ENCODE measurements at places on chromosomes 1 and 21. TPM values are rescaled to one million over a fixed set of nuclear protein-coding genes. Genes with fewer than 3 reads are reported as not detected.

DNA sequence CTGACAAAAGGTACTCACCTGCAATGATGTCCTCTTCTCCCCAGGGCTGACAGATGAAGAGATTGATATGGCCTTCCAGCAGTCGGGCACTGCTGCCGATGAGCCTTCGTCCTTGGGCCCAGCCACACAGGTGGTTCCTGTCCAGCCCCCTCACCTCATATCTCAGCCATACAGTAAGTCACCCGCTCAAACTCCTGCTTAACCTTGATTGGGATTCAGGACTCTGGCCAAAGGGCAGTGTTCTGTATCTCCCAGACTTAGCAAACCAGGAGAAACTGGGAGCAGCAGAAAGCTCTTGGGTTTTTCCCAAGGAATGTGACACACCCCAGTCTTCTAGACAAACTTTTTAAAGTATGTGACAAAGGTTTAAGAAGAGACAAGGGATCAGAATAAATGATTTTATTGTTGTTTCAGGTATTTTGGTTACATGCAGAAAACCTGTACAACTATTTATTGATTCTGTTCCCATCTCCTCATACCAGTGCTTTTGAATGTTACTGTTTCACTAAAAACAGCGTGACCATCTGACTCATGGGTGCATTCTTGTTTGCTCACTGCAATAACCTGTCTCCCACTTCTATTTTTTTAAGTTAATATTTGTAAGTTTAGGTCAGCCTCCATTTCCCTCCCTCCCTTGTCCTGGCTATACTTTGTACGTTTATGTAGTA is 124.6 kb downstream of the PEX14 start:
- DNase-seq: no peak

- no peak for DNase-seq
Measured at GRCh38 chr1:111463029-111463683, 10.6 kb upstream of the C1orf162 start.

GRCh38 chr1:192256674-192257334 is 60.0 kb upstream of the RGS21 start:
- DNase-seq: peak; percentile 75

DNA sequence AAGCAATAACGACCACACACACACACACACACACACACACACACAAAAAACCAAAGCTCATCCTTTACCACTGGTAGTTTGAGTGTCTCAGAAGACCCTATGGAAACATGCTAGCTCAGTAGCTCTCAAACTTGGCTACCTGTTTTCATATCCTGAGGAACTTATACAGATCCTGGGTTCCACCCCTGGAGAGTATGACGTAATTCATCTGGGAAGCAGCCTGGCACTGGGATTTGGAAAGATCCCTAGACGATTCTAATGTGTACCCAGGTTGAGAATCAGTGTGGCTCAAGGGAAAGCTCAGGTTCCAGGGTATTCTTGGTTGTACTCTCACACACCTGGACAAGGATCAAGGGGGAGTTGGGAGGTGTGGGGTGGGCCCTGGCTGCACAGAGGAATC is 85.9 kb downstream of the SELENOF start:
- no peak for DNase-seq

- no peak for DNase-seq
Measured at GRCh38 chr21:34959607-34960006, 89.5 kb downstream of the RUNX1 start.

DNA sequence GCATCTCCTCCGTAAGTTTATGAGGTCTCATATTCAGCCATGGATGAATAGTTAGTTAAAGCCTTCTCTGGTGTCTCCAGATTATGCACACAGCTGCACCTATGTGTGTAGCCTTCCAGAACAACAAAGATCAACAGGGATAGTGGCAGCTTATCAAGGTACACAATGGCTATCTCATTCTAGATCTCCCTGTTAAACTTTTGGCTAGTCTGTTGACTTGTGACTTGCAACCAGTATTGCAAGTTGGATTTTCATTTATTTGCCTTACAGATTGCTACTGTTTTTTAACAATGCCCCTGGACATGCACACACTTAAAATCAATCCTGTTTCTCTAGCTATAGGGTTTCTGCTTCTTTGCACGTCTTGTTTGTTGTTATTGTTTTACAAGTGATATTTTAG is 363.2 kb downstream of the OMA1 start:
- no peak for DNase-seq

DNA sequence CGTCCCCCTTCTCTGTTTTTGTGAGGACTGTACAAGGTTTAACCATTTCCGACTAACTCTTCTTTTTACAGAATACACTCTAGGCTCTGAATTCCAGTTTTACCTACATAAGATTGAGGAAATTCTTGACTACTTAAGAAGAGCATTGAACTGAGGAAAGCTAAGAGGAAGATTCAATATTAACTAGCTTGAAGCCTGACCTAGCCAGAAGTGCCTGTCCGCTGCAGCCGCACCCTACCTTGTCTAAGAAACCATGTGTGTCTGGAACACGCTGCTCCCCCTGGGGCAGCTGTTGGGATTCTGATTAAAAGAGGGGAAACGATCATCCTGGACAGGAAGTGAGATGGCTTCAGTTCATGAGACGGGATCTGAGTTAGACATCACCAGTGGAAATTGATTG is 28.9 kb downstream of the CA6 start:
- peak; percentile 24 for DNase-seq

- DNase-seq: no peak
Measured at GRCh38 chr1:116943438-116943837, 33.7 kb downstream of the PTGFRN start.

GRCh38 chr1:27122652-27123051 is 32.3 kb downstream of the SLC9A1 start:
- DNase-seq: peak; percentile 83

Gene ELAVL4
- not detected for polyA plus RNA-seq

- no peak for DNase-seq
Measured at GRCh38 chr1:109929170-109929569, 18.5 kb downstream of the CSF1 start.

DNA sequence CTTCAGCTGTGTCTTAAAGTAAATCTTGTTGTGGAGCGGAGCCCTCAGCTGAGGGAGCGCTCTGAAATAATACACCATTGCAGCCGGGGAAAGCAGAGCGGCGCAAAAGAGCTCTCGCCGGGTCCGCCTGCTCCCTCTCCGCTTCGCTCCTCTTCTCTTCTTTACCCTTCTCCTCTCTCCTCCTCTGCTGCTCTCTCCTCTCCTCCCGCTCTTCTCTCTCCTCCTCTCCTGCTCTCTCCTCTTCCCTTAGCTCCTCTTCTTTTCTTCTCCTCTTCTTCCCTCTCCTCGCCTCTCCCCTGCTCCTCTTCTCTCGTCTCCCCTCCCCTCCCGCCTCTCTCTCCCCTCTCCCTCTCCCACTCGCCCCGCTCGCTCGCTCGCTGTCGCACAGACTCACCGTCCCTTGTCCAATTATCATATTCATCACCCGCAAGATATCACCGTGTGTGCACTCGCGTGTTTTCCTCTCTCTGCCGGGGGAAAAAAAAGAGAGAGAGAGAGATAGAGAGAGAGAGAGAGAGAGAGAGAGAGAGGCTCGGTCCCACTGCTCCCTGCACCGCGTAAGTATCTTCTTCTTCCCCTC is at the start of gene PROX1:
Gene PROX1 (plus strand): TSS at position 47 of the 580 bp plus-strand sequence. CDS start 8,563 bp downstream, outside the sequence.
- DNase-seq: no peak

DNA sequence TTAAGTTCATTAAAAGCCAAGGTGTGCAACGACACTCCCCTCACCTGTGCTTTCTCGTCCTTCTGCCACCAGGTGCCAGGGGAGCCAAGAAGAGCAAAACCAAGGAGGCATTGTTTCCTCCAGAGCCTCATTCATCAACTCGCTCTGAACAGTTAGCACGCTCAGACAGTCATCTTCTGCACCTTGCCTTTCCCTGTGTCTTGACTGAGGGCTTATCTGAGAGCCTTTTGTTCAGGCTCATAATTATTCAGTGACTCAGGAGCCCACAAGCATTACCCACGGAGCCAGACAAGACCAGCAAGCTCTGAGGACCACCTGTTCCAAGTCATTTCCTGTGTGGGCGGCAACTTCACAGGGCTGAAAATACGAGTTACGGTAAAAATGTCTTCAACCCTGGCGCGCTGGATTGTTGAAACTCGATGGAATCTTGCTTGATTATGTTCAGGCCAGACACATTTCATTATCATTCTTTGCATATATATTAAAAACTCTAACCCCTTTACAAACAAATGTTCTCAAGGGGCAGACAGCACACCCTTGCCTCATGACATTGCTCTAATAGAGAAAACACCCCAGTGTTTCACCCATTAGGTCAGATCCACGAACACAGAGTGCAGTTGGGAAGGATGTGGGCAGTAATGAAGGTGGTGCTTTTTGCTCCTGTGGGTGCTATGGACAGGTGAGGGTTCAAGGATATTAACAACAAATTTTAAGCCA is 89.7 kb upstream of the RUNX1 start:
- DNase-seq: no peak

DNA sequence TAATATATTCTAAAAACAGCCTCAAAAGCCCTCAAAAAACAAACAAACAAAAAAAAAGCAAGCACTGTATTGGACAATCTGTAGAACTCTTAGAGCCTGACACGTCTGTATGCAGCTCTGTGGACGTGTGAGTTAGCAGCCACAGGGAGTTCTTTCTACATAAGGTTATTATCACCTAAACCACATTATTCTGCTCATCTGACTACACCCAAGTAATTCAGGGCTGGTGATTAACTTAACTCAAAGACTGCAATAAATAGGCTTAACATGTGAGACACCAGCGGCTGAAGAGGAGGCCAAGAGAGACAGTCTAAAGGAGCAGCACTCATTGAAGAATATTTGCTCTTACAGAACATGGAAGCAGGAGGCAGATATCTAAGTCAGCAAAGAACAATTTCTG is 316.0 kb downstream of the VAV3 start:
- DNase-seq: no peak

DNA sequence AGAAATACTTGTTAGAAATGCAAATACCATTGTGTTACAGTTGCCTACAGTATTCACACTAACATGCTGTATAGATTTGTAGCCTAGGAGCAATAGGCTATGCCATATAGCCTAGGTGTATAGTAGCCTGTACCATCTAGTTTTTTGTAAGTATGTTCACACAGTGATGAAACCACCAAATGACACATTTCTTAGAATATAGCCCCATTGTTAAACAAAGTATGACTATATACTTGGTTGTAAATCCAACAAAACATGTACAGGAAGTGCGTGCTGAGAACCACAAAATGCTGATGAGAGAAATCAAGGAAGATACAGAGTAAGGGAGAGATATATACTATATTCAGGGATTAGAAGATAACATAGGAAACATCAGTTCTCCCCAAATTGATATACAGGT is 92.2 kb downstream of the POU2F1 start:
- no peak for DNase-seq

DNA sequence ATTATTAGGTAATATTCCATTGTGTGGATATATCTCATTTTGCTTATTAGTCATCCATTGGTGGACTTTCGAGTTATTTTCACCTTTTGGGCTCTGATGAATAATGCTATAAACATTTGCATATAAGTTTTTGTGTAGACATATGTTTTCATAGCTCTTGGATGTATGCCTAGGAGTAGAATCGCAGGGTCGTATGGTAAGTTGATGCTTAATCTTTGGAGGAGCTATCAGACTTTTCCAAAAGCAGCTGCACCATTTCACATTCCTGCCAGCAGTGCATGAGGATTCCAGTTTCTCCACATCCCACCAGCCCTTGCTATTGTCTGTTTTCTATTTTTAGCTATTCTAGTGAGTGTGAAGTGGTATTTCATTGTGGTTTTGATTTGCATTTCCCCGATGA is 120.3 kb upstream of the TMEM51 start:
- no peak for DNase-seq

DNA sequence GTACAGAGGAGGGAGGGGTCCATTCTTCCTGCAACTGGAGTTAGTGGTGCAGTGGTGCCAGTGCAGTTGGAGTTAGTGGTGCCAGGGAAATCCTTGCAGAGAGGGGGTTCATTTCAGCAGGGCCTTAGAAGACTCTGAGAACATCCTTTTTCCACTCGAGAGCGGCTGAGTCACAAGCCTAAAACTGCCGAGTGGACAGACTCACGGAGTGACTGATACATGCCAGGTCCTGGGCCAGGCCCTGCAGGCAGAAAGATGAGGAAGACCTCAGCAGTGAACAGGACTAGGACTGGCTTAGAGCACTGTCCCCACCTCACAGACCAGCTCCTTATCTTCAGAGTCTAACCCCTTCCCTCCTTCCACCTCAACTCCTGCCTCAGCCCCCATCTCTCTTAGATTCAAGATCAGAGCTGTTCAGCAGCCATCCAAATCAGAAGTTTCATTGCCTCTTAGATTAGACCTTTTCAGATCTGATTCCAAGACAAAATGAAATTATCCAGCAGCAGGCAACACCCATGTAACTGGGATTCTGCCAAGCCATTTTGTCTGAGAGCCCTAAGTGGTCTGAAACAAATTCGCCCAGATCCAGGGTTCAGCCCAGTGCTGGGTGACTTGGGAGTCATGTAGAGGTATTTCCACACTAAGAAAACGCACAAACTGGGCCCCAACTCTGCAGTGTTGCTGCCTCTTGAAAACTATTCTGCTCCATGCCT is 12.7 kb upstream of the IKBKE start:
- DNase-seq: peak; percentile 15

Gene SLAMF9
- polyA plus RNA-seq: not detected

- no peak for DNase-seq
Measured at GRCh38 chr1:20634594-20635084, 1.4 kb downstream of the PINK1 start.

DNA sequence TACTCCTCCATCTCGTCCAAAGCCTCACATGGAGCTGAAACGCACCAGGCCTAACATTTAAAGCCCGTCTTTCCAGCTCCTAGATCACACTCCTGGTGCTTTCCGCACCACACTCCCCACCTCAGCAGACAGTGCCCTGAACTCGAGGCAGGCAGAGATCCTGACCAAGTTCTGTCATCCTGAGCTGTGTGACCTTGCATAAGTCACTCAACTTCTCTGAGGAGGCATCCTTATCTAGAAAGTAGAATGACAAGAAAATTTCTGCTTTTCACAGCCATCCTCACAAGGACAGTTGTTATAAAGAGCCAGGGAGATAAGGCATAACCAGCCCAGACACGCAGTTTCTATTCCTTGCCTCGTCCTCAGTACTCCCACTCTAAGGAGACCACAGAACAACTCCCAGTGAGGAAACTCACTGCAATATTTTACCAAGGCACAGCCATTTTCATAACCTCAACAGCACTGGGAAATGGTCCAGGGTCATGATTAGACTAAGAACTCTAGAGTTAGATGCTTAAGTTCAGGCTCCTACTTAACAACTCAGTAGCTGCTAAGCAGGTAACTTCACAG is 3.1 kb downstream of the LRP8 start:
- no peak for DNase-seq

Gene ALPL
- polyA plus RNA-seq: 0.92 TPM

GRCh38 chr1:46687093-46687659 is 15.5 kb downstream of the TEX38 start:
- peak; percentile 80 for DNase-seq

DNA sequence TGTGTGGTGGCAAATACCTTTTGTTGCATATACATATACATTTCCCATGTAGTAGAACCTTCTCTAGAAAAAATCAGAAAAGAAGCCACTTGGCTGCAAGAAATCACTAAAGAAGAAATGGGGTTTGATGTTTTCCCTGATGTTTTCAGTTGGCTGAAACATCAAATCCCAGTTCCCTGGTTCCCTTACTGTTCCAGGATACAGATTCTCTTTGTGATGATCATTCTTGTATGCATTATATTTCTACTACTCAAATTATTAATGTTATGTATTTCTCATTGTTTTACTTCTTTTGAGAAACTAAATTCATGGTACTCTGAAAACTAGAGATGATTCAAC is 7.6 kb downstream of the RNU1-2 start:
- no peak for DNase-seq

Measured in endothelial cell of umbilical vein (primary cell).